ENCODE measurements at places on chromosomes 6 and 20.

DNA sequence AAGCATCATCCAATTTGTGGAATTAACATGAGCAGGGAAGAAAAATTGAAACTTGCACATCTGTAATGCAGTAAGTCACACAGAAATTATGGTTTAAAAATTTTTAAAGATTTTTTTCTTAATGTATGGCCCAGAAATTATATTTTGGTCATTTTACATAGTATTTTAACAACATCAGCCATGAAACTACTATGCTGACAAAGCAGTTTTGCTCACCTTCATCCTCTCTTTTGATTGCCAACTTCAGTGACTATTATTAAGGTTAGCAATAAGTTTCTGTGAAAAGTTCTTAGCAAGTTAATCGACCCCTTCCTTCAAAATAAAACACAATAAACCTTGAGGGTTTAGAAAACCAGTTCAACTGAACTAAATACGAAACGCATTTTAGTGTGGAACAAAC, 1347.0 kb downstream of the EPHA7 start:
- no peak for DNase-seq

GRCh38 chr6:25312034-25312620, 33.0 kb downstream of the CARMIL1 start:
- DNase-seq = no peak

DNA sequence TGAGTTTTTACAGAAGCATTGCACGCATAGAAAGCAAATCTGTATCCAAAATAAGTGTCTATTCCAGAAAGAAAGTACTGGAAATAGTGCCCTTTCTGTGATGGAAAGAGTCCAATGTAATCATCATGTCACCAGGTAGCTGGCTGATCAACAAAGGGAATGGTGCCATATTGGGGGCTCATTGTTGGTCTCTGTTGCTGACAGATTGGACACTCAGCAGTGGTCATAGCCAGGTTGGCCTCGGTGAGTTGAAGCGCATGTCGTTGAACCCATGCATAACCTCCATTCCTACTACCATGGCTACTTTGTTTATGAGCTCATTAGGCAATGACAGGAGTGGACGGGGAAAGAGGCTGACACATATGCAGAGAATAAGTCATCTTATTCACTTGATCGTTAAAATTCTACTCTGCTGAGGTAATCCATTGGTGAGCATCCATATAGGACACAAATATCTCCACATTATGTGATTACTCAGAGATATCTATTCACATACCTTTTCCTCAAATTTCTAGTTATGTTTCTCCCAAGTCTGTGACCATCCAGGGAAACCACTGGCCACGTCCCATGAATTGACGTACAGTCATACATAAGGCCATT, 560.5 kb downstream of the HAO1 start:
- no peak for DNase-seq

GRCh38 chr6:11675601-11676000, 103.0 kb downstream of the ADTRP start:
- DNase-seq = no peak

DNA sequence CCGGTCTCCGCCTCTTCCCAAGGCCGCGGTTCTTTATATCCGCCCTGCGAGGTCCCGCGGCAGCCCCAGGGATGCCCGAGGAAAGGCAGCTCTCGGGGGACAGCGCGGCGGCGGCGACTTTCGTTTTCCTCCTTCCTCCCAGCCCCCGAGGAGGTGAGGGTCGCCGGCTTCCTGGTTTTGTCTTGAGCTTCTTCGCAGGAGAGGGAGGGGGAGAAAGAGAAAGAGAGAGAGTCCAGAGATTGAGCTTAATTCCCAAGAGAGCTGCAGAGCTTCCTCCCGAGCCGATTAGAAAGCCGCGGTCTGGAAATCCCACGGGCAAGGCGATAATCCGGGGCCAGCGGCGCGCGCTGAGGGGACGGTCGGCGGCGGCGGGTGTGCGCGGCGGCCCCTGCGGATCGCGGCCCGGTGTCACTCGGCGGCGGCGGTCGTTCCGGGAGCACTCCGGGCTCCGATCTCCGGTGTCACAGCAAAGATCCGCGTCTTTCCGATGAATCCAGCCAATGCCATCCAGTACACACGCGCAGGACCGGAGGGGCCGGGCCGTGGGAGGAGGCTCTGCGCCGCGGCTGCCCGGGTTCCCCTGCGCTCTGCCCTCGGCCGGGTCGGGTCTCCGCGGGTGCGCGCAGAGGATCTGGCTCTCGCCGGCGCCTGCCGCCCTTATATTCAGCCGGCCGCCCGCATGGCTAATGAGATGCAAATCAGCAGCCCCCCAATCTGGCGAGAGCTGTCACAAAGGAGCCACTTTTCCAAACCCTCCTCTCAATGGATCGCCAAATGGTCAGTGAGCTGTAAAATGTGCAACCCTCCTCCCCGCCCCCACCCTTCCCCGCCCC, at the start of gene DLL1:
DLL1 (minus strand) TSS at position 783 of the 833 bp plus-strand sequence. CDS start 939 bp downstream, outside the sequence.
- no peak for DNase-seq

- no peak for DNase-seq
Measured at GRCh38 chr20:17568972-17569521, 828 bp upstream of the DSTN start.

DNA sequence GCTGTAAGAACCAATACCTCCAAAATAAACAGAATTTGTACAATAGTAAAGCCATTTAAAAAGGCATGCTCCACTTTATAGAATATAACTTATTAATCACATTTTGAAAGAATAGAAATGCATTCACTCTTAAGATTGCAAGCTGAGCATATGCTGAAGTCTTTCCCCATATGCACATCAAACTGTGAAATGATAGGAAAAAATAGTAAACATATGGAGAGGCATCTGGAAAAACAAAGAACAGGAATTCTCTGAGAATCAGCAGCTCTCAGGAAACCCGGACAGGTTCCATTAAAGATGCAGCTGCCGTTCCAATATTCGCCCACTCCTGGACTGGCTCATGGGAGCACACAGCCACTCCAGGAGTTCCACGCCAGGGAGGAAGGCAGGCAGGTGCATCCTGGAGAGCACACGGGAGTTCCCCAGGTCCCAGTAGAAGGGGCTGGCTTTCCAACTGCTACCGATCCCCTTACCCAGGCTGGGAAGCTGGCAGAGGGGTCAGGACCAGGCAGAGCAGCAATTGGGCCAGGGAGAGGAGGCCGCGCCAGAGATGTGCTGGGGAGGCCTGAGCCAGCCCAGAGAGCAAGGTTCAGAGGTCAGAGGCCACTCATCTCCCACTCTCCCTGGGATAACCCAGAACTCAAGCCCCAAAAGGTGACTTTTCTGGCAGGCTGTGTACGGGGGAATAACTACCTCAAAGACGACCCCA, 111.1 kb downstream of the DLL1 start:
- no peak for DNase-seq

GRCh38 chr6:11429577-11429976, 108.0 kb upstream of the TMEM170B start:
- DNase-seq = no peak

DNA sequence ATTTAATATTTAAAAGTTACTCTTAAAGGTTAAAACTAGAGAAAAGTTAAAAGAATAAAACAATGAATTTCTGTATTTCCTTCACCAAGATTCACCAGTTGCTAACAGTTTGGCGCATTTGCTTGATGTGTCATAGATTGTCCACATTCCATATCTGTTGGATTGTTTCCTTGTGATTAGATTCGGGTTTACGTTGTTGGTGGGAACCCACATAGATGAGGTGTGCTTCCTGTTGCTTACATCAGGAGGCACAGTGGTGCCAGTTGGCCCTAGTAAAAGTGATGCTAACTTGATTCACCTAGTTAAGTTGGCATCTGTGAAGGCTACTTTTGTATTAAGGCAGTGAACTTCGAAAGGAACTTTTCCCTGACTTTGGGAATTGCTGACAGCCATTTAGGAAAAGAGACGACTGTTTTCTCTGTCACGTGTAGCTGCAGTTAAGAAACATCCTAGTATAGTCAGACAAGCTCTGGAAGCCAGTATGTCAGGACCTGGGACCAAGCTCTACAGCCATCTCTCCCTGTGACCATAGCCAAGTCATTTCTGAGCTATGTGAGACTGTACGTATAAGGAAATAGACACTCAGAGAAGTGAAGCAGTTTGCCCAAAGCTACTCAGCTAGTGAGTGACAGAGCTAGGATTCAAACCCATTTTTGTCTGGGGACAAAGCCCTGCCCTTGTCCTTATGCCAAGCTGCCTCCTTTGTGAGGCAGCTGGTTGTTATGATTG, 49.0 kb downstream of the PPARD start:
- no peak for DNase-seq

DNA sequence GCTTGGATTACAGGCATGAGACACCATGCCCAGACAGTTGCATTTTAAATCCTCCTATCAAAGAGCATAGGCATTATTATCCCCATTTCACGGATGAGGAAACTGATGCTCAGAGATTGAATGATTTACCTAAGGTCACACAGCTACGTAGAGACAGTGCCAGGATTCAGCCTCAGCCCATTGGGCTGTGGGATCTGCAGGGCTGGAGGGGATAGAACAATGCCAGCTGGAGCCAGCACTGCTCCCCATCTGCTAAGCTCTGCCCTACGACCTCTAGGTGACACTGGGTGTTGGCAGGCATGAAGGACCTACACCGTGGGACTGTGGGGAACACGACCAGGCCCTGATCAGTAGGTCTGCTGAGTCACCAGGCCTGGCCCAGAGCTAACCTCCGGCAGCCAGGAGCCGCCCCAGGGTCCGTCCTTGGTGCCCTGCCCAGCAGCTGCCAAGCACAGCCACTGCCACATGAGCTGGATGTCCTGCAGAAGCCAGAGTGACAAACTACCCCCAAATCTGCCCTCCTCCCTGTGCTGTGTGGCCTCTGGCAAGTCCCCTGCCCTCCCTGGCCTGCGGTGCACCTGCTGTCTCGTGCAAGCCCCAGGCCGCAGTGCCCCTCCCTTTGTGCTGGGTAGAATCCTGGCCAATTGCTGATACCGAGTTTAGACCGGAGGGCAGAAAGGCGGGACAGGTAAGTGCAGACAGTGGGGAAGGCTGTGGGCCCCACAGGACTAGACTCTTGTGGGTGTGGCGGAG, 47.6 kb upstream of the PTGIS start:
- no peak for DNase-seq

- no peak for DNase-seq
Measured at GRCh38 chr6:128981716-128982115, 98.8 kb downstream of the LAMA2 start.

DNA sequence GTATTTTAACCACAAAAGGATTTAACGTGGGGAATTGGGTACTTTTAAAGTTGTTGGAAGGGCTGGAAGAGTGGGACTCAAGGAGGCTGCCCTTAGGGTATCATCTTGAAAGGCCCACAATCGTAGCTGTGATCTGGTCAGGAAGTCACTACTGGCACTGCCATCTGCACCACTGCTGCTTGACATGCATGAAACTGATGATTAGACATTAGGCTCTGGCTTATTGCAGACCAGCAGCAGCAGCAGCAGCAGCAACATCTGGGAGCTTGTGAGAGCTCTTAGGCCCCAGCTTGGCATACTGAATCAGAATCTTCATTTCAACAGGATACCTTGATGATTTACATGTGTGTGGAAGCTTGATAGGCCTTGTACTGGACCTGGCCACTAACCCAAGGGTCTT, 68.6 kb downstream of the PHF20 start:
- DNase-seq = no peak

DNA sequence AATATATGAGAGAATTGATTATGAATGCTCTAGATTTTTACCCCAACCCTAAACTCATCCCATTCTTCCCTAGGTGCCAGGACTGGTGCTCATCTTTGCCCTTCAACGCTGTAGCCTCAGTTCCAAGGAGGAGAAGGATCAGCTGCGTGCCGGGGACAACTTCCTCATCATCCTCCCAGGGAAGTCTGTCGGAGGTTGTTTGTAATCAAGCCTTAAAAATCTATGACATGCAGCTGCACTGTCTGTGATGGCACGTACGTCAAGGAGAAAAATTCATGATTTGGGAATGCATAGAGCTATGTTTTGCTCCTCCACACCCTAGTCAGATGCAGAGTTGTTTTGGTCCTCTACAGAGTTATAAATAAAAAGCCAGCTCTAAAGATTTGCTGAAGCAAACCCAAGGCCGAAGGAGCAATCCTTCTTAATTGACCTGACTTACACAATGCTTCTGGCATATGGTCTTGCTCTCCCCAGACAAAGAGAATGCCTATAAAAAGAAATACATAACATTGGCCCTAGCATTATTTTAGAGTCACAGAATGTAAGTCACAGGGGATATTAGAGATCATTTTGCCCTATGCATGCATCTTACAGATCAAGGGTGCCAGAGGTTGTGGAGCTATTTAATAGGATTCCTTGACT, 244.2 kb downstream of the HIVEP2 start:
- no peak for DNase-seq

DNA sequence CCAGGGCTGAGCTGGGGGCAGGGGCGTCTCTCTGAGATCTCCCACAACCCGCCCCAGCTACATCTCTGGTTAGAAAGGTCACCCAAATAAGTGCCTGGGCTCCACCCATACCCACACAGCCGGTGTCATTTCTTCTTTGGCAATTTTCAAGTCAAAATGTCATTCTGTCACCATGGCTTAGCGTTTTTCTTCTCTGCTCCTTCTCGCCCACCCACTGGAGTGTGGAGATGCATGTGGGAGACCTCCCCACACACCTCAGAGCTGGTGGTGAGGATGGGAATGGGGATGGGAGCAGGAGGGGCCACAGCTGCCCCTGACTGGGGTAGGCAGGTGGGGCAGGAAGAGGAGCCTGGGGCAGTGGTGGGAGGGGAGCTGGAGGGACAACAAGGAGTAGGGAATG, 63.1 kb downstream of the CPNE5 start:
- no peak for DNase-seq

- DNase-seq = no peak
Measured at GRCh38 chr6:125095580-125096301, 57.8 kb upstream of the TPD52L1 start.

DNA sequence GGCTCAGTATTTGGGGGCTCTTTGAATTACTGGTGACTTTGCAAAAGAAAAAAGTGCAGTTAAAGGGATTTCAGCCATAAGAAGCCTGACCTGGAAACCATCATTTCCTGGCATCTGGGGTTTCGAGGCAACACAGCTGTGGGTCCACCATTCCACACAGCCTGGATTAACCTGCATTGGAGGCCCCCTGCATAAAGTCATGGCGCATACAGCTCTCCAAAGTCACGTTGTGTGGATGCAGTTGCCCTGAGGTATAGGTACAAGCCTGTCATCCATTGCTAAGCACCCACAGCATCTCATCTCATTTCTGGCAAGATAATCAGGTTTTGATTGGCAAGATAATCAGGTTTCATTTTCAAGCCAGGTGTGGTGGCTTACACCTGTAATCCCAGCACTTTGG, 54.5 kb upstream of the TAGAP start:
- DNase-seq = no peak

- DNase-seq = no peak
Measured at GRCh38 chr6:42374018-42374669, 77.6 kb downstream of the TRERF1 start.

GRCh38 chr6:24702720-24703282, 16.2 kb downstream of the C6orf62 start:
- DNase-seq = no peak

DNA sequence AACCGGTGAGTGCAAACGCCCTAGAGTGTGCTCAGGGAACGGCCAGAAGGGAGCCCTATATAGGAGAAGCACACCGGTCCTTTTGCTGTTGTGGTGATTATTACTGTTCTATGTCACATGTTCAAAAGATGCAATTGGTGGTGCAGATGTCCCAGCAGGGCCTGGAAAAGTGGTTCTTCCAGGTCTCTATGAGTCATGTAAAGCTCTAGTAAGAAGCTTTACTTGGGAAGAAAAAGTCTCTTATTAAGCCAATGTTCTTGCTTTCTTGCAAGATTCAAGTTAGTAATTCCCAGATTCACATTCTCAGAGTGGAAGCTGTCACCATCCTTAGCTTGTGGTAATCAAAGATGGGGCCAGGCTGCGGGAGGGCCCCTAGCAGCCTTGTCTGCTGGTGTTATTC, 23.3 kb downstream of the EDN3 start:
- no peak for DNase-seq

Measured in effector memory CD4-positive, alpha-beta T cell (primary cell).